ENCODE measurements at places on chromosomes 12 and 14. TPM values are rescaled to one million over a fixed set of nuclear protein-coding genes. Genes with fewer than 3 reads are reported as not detected.

- peak; percentile 49 for DNase-seq
Observed at GRCh38 chr14:21039585-21040369, 2.4 kb upstream of the RNASE7 start.

DNA sequence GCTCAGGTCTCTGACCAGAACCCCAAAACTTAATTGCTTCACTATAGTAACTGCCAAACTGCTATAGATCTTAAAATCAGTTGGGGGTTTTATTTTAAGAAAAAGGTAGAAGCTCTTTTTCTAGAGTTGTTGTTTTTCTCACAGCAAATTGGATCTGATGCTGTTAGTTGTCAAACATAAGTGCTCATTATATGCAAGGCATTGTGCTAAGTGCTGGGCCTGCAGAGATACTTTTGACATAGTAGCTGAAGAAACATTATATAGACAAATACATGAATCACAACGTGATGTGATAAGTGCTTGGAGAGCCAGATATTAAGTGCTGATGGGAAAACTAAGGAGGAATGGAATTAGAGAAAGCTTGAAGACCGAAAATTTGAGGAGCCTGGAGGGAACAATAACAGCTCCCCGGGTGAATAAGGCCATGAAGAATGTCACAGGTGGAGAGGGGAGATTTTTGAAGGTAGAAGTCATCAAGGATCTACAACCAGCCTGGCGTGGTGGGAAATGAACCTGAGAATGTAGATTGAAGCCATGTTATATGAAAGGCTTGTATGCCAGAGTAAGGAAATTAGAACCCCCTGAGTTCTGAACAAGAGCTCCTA, 126.5 kb downstream of the DYRK2 start:
- DNase-seq: no peak

DNA sequence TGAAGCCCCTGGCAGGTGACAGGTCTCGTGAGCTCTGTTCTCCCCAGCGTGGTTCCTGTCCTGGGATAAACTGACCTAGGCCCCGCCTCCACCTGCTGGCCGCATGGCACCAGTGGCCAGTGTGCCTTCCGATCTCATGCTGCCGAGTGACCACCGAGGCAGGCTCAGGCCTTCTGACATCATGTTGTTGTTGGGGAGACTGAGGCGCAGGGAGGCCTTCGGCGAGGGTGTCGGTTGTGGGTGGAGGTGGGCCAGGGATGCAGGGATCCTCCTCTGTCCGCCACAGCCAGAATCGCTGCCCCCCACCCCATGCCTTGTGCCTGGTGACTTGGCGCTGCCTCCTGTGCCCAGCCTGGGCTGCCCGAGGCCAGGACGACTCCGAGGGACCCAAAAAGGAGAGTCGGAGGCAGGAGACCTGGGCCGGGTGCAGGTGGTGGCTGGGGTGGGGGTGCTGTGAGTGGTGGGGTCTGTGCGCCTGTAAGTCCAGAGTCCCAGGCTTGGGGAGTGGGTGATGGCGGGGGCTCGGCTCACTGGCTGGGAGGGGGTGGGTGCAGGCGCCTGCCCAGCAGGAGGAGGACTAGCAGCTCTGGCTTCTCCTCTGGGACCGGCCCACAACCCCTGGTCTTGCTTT, 24.3 kb downstream of the ASPG start:
- no peak for DNase-seq

DNA sequence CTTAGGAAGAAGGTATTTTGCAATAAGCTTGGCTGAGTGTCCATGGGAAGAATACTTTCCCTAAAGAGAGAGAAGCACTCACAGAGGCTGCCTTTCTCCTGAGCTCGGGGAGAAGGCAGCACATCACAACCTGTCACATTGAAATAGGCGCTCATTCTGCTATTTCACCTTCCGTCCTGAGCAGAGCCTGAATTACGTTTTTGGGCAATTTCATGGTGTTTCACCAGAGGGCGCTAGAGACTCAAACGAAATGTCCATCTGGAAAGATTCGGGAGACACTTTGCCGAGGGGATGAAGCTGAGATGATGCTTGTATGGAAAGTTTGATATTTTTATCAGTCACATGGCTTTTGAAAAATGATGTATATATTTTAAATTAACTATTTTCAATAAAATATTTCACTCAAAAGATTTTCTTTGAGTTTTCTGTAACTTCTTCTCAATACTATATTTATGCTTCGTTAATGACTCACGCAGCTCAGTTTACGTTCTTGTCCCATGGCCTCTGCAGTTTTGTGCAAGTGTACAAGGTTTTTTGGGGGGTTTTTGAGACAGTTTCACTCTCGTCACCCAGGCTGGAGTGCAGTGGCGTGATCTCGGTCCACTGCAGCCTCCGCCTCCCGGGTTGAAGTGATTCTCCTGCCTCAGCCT, 17.4 kb upstream of the B4GALNT3 start:
- peak; percentile 53 for DNase-seq

DNA sequence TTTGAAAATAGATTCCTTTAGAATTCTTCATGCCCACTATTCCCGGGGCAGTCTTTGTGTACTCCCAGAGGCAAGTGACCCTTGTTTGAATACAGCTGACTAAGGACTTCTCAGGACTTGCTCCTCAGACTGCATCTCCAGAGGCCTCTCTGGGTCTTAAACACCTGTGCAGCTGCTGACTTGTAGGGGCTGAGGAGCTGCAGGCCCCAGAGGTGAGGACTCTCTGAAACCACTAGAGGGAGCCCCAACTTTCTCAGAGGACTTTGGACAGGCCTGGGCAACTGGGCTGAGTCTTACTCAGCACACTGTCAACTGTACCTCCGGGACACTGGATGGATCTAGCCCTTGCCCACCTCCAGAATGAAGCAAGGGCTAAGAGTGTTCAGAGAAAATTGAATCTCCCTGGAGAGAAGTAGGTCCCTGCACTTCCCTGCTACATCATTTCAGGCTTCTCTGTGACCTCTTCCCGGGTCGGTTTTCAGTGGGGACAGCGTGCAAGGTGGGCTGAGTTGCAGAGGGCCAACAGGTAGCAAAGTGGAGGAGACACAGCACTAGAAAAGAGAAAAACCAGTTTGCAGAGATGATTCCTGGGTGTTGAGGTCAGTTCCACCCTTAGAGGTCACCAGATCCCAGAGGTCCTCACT, 164.6 kb downstream of the TMEM117 start:
- peak; percentile 46 for DNase-seq

- no peak for DNase-seq
Observed at GRCh38 chr14:78240567-78240966, 70.4 kb downstream of the NRXN3 start.

DNA sequence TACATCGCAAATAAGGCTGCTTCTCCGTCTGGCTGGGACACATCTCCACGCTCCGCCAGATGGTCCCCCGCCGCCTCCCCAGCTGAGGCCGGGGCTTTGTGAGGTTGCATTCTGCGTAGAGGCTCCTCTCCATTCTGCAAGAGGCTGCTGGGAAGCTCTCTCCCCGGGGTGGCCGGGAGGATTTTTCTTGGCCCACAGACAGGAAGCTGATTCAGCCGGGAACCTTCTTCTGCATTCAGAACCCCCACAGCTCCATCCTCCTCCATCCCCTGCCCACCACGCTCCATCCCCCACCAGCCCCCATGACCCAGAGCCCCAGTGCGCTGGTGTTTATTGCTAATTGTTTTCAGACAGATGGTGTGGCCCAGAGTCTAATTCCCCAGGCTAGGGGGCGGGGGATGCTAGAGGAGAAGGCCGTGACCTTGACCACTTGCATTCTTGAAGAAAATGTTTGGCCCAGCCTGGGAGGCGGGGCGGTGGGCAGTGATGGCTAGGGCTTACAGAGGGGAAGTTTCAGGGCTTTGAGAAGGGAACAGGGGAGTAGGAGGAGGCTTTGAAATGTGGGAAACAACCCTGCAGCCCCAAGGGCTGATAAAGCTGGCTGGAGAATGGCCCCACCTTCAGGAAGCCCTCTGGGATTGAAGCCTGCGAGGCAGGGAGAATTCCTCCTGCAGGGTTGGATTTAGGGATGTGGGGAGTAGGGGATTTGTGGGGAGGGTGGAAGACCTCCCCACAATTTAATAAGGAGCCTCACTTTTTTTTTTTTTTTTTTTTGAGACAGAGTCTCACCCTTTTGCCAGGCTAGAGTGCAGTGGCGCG, 88.5 kb upstream of the NCOR2 start:
- DNase-seq: peak; percentile 43

- DNase-seq: peak; percentile 55
Observed at GRCh38 chr14:22976620-22977433, 5.5 kb downstream of the AJUBA start.

- DNase-seq: peak; percentile 9
Observed at GRCh38 chr12:75553398-75553797, 42.0 kb upstream of the KRR1 start.

DNA sequence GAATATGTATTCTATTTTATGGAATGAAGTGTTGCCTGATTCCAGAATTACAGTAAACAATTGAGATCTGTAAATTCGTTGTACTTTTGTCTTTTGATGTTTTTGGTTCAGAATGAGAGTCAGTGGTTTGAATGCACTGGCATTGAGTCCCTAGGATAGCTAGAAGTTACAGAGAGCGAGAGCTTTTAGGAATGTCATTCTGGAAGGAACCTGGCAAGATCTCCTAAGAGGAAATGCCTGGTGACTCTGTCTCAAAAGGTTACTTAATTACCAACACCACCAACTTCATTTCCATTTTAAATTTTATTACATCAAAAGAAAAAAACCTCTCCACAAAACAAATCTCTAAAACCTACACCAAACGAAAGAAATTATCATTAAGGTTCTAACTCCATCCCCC, 6.0 kb upstream of the CEBPE start:
- no peak for DNase-seq

DNA sequence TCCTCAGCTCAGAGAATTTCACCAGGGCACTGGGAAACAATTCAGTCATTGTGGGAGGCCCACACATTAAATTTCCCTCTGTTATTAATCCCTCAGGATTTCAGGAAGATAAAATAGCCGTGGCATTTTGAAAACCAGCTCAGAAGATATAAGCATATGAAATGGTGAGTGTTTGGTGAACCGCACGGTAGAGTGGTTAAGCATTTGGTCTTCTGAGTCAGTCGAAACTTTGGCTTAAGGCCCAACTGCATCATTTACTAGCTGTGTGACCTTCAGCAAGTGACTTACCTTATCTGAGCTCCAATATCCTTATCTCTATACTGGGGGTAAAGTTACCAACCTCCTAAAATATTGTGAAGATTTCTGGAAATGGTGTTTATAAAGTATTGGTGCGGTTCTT, 5.2 kb upstream of the VRK1 start:
- peak; percentile 42 for DNase-seq

Gene RBP5
- total RNA-seq: not detected

Gene KITLG
- total RNA-seq: 13.0 TPM

Gene TSHR
- not detected for total RNA-seq

Gene MSI1
- 0.35 TPM for total RNA-seq

Gene STX2
- 19.6 TPM for total RNA-seq

Gene CHFR
- total RNA-seq: 11.9 TPM

Gene PTGR2
- 1.8 TPM for total RNA-seq

Gene SRGAP1
- 2.1 TPM for total RNA-seq
